Pulmonary artery endothelial cell (primary cell): ENCODE measurements at places on chromosomes 5 and 9. TPM values are rescaled to one million over a fixed set of nuclear protein-coding genes. Genes with fewer than 3 reads are reported as not detected.

DNA sequence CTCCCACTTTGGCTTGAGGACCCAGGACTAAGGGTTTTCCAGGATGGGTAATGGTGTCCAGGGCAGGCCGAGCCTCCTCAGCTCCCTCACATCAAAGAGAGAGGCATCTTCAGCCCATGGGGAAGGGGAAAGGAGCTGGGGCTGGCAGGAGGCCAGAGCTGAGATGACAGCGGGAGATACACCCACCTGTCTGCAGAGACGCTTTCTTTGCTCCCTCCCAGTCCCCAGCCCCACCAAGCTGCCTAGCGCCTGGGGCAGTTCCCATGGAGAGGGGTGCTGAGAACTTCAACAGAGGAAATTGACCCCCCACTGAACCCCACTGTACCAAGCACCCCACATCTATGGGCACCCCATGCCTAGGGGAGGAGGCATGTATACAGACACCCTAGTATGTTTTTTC lies 10.6 kb downstream of the PCDH1 start:
- DNase-seq = no peak

GRCh38 chr5:935510-936084 lies 42.9 kb downstream of the TRIP13 start:
- no peak for DNase-seq

DNA sequence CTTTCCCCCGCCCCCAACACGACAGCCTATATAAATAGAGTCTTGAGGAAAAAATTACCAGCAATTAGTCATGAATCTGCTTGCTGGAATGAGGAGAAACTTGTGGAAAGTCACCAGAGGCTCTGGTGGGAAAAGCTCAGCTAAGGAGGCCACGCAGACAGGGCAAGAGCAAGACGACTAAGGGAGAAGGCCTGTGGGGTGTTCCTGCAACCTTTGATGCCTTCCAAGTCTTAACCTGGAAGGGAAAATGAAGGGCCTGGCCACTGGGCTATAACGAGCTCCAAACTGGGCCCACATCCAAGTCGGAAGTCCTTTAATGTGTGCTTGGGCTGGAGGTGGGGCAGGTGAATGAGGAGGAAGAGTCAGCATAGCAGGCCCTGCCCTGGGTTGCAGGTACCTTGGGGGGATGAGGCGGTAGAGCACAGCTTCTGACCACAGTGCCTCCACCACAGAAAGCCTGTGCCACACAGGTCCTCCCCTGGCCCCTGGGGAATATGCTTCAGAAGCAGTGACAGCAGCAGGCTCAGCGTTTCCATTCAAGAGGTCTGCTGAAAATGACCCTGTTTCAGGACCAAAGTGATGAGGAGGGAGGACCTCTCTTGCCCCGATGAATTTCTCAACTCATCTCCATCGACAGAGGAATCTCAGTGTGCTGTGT lies 92.8 kb upstream of the LRRTM2 start:
- no peak for DNase-seq

GRCh38 chr5:95042037-95042436 lies 242.9 kb downstream of the MCTP1 start:
- DNase-seq = no peak

DNA sequence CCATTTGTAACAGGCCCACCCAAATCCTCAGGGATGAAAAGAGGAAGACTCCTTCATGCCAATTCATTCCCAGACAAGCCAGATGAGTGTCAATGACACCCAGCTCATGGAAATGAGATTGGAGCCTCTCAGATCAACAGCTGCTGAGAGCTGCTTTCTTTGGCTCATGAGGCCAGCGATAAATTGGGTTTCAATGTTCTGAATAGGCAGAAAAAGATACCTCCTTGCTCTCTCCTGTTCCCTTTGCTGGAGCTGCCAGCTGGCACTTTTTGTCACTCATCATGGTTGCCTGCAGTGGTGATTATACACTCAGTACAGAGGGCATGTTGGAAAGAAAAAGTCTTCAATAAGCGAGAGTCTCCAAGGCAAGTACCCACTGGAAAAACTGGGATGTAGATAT lies 47.1 kb downstream of the SH3RF2 start:
- no peak for DNase-seq

- DNase-seq = no peak
These were observed 254.3 kb downstream of the ZSWIM6 start for GRCh38 chr5:61586096-61587084.

- DNase-seq = no peak
These were observed 1070.3 kb upstream of the CDH18 start for GRCh38 chr5:21058289-21058688.

DNA sequence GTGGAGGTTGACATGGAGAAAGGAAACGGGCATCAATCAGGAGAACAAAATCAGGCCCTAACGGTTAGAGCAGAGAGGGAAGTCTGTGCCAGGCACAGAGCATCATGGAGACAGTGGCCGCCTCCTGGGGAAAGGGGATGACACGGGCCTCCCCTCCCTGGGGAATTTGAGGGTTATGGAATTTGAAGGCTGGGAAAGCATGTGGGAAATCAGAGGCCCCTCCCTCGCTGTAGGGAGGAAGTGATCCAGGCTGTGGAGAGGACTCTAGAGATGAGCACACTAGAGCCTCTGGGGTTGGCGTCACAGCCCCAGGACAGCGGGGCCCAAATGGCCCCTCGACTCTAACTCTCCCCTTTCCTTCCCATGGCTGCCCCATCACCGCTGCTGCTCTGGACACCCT lies 36.7 kb downstream of the PROP1 start:
- no peak for DNase-seq

DNA sequence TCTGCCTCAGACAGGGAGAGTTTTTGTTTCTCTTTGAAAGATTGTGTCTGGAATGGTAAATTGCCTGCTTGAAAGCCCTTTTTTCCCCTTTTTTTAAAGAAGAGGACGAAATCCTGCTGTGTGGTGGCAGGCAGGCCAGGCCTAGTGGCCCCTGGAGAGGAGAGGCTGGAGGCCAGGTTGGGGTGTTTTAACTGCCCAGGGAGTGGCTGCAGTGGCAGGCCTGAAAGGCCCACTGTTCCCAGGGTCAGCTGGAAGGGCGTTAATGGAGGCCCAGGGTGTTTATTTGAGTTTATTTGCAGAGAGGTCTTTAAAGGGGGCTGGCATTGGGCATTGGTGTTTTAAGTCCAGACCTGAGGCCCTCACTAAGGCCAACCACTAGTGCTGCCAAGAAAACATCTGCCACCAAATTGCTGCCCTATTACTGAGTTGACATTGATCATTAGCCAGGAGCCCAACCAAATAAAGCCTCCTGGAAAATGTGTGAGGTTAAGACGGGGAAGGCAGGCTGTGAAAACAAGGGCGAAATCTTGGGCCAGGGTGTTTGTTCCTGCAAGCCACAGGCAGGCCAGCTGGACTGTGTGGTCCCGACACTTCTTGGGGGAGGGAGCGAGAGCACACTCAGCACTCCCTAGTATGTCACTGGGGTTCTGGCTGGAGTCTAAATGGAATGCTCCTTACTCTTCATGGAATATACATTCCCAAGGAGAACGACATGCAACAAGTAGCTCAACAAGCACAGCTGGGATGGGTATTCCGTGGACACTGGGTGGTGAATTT lies 5.0 kb downstream of the JADE2 start:
- DNase-seq = no peak

The BAAT gene
- under 0.01 TPM in 1 of 2 replicates, not detected in the other for total RNA-seq

The ACSL6 gene
- total RNA-seq = not detected in 2 replicates

The PPP1R26 gene
- 16.1 and 16.6 TPM in 2 replicates for total RNA-seq

The DBH gene
- total RNA-seq = not detected in 2 replicates

The ADRB2 gene
- 3.1 and 3.5 TPM in 2 replicates for total RNA-seq
